ENCODE measurements at places on chromosomes 4 and X.

- no peak for DNase-seq
These were observed 380.8 kb upstream of the ANXA10 start for GRCh38 chr4:167711517-167711916.

DNA sequence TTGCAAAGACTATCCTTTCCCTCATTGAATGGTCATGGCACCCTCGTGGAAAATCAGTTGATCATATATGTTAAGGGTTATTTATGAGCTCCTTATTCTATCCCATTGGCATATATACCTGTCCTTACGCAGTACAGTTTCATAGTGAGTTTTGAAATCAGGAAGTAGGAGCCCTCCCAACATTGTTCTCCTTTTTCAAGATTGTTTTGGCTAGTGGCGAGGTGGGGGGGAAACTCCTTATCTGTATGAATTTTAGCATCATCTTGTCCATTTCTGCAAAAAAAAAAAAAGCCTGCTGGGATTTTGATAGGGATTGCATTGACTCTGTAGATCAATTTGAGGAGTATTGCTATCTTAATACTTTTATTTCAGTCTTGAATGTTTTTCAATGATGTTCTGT, 2.5 kb upstream of the USP9X start:
- DNase-seq, result no peak

GRCh38 chrX:28843817-28844216, 256.6 kb downstream of the IL1RAPL1 start:
- DNase-seq, result no peak

- DNase-seq, result no peak
These were observed 1.2 kb downstream of the PRPS1 start for GRCh38 chrX:107629540-107629909.

GRCh38 chrX:40473460-40474204, 107.1 kb upstream of the ATP6AP2 start:
- no peak for DNase-seq

- DNase-seq, result peak; percentile 96
These were observed at the start of gene ARHGAP24 for GRCh38 chr4:85474818-85475630. Gene ARHGAP24 (plus strand): TSS chr4:85475150.

DNA sequence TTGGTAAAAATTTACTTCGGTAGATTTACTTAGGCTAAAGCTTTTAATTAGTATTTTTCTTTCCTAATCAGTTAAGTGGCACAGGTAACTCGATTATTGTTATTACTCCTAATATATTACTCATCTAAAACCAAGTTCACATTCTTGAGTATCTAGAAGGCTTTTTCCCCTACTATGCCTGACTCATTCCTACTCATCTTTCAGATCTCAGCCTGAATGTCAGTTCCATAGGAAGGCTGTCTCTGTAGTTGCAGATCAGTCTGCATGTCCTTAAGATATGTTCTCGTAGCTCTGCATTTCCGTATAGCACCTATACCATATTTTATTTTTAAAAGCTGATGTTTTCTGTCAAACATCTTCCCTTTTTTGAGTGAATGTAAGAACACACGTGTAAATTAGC, 5.9 kb upstream of the FAM184B start:
- DNase-seq, result no peak

DNA sequence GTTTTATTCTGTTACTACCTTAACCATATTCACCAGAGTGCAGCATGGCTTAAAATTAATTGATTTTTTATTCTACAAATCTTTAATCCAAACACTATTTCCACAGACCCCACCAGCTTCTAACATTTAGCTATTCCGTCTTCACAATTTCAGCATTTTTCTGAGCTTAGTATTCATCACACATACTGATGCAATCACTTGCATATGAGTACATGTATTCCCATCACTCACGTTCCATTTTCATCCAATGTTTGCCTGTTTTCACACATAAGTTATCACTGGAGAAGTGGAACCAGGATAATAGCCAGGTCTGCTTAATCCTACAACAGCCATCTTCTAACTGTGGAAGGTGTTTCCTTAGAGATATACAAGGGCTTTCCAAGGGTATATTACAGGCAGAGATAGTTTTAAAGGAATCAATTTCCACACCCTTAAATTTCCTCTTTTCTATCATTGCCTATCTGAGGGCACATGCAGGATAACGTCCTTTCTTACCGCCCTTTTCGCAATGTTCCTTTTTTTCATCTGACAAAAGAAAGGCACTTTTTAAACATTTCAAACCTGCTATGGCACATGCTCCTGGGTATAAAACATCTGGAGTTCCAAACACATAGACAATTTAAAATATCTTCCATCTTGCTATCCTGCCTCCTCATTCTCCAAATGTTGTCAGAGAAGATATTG, 115.8 kb downstream of the CORIN start:
- DNase-seq, result no peak

DNA sequence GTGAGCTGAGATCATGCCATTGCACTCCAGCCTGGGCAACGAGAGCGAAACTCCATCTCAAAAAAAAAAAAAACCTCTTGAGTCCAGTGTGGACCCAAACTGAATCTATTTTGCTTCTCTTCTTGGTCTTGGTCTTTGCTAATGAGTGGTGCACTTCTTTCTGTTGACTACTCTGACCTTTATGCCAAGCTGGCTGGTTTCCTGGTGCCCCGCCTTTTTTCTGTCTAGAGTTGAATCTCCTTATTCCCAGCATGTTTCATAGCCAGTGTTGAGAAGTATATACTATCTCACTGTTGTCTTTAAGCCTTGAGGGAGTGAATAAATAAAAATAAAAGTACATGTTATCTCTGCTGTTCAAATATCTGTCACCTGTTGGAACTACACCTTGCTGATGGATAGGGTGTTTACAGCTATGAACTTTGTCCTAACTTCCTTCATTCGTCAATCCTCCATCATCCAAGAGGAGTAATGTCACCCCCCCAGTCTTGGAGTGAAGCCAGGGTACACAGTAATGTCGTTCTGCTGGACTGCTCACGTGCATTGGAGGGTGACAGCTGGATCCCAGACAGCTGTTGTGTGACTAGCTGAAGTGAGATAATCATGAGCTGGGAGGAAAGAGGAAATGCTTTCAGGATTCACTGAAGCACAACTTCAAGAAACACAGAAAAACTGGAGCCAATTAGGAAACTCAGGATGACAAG, 99.3 kb upstream of the PRKG2 start:
- DNase-seq, result peak; percentile 22

DNA sequence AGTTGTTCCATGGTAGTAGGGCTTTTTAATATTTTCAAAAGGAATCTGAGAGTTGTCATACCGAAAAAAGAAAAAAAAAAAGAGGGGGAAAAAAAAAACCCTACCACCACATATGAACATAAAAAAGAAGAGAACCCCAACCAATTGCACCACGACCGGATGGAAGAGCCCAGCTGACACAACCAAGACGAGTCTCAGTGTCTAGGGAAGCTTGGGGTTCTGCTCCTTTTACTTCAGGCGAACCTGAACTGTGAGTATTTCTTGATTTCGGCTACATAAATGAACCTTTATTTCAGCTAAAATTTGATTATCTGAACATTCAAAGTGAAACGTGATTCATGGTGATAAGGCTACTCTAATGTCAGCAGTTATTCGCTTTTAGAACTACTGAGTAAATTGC, at the start of gene GPR34:
Gene GPR34 (plus strand): TSS at position 139 of the 400 bp plus-strand sequence. CDS start 6,661 bp downstream, outside the sequence.
- DNase-seq, result no peak

DNA sequence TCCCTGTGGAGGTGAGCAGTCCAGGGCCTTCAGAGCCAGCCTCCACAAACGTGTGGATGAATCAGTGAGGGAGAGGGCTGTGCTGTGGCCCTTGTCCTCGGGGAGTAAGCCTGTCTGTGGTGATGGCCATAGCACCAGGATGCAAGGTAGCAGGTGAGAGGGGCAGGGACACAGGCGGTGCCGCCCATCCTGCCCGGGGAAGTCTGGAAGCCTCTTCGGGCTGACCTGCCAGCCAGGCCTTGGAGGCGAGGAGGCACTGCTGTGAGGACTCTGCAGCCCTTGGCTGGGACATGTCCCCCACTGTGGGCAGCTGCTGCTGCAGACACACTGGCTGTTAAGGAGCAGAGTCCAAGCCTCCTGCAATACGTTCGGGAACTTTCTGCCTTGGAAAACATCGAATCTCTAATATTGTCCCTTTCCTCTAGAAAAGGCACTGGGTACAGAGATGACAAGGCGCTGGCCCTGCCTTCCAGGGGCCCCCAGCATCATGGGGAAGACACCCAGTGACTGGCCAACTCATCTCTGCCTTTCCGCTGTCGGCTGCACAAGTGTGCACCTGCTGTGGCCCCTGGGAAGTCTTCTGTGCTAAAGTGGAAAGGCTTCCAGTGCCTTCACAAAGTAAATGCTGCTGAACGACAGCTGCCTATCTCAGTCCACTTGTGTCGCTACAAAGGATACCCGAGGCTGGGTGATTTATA, 101.4 kb downstream of the ADRA2C start:
- DNase-seq, result no peak

GRCh38 chrX:145910017-145910416, 92.4 kb downstream of the SLITRK2 start:
- DNase-seq, result no peak

DNA sequence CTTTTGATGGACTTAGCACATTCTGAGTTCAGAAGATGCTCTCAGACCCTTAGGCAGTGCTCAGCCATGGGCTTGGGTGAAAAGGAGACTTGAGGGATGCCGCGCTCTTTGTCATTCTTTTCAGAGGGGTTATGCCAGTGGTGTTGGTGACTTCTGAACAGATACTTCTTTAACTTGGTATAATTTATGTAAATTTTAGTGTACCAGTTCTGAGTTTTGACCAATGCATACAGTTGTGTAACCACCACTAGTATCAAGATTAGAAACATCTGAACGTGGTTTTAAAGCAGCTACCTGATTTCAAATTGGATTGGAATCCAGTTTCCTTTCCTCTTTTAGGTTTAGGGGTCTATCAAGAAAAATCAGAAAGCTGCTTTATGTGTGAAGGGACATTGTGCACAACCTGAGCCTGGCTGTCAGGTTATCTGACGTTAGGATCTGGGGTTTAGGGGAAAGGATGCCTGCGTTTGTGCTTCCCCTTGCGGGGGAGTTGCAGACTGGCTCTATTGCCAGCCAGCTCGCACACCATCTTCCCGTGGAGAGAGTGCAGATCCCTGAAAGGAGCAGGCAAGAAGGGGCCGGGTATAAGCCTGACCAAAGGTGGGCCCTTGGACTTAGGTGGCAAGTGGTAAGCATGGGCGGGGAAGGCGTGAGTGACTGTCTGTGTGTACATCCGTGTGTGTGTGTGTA, 19.0 kb downstream of the SMS start:
- DNase-seq, result no peak

GRCh38 chr4:152095701-152096070, 334.9 kb upstream of the GATB start:
- no peak for DNase-seq

- DNase-seq, result no peak
These were observed 28.8 kb upstream of the SOWAHD start for GRCh38 chrX:119729408-119730201.

DNA sequence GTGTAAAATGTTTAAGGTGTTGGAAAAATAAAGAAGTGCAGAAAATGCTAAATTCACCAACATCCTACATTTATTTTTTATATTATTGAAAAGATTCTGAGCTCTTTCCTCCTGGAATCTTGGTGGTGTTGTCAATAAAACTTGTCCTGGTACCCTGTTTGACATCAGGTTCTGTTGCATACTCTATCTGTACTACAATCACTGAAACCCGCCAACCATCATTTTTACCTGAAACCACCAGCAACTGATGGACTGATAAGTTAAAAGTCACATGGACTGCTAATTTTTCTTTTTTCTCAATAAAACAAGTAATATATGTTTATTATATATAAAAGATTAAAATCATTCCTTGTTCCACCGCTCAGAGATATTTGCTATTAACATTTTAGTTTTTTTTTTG, 23.4 kb downstream of the STAP1 start:
- DNase-seq, result no peak

DNA sequence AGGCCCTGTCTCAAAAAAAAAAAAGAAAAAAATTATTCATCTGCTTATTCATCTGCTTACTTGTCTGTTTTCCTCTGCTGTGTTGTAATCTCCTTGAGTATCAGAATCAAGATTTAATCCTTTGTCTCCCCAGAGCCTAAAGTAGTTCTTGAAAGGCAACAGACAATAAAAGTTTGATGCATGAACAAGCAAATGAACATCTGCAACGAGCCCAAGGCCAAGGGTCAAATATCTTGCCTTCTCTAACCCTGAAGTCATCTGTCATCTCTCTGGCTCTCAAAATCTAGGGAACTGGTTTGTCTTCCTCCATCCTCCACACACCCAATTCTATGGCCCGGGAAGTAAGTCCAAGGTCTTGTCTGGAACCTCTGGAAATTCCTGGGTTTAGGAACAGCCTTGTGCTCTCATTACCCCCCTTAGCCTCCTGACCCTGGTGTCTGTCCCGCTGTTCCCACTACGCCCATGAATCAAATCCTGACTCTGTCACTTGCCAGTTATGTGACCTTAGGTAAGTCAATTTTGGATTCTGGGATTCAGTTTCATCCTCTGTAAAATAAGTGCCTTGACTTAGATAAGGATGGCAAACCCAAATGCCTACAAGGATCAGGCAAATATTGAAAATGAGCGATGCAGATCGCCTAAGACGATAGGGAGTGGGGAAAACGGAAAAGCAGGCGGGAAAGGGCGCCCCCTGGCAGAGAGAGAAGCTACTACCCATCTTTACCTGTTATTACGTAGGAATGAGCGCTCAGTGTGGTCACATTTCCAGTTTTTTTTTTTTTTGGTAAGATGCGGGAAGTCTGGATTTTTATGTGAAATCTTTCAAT, 102.7 kb upstream of the DHX15 start:
- no peak for DNase-seq

GRCh38 chr4:145887241-145887991, 51.2 kb downstream of the ZNF827 start:
- DNase-seq, result peak; percentile 33

GRCh38 chr4:200936-201335, 76.6 kb downstream of the ZNF718 start:
- no peak for DNase-seq

- DNase-seq, result no peak
These were observed 6.1 kb downstream of the ENOX2 start for GRCh38 chrX:130896802-130897501.

Measured in HFF-Myc (cell line).